WTC11 (cell line): ENCODE measurements at places on chromosomes 16 and 17. TPM values are rescaled to one million over a fixed set of nuclear protein-coding genes. Genes with fewer than 3 reads are reported as not detected.

The TBC1D28 gene
- total RNA-seq = 0.09 to 0.15 TPM in 2 of 3 replicates, not detected in the other

- DNase-seq = no peak
Observed at GRCh38 chr16:3745751-3746355, 28.5 kb upstream of the TRAP1 start.

The MEIOC gene
- total RNA-seq = 4.4 to 8.3 TPM (median 5.0 TPM) in 3 replicates

The GID4 gene
- total RNA-seq = 15.4 to 16.0 TPM (median 15.7 TPM) in 3 replicates

The CHAD gene
- total RNA-seq = 0.09 TPM in 2 of 3 replicates, not detected in the other

The SLC52A1 gene
- total RNA-seq = 0.78 to 1.1 TPM (median 0.99 TPM) in 3 replicates

The CHD9NB gene
- total RNA-seq = 2.9 to 3.5 TPM (median 3.0 TPM) in 3 replicates

DNA sequence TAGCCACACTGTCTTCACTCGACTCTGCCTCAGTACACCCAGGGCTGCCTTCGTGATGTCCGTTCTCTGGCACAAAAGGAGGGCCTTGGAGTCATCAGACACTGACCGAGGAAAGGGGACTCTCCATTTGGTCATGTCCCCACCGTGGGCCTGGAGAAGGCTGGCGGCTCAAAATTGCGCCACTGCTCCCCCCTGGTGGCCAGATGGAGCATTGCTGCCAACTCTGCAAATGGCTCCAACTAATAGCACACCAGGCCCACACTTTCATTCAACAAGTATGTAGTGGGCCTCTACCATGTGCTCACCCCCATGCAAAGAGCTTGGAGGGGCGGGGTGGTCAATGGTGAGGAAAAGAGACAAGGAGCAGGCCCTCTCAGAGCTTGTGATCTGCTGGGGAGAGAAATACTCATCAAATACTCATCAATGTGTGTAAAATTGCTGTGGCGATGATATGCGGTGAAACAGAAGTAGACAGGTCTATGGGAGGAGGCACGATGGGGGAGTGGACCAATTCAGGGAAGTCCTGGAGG lies 5.2 kb upstream of the GRIN2C start:
- DNase-seq = peak; percentile 87

GRCh38 chr17:34420254-34420766 lies 57.3 kb upstream of the CCL1 start:
- DNase-seq = peak; percentile 81

The EVPL gene
- 0.46 to 1.3 TPM (median 0.62 TPM) in 3 replicates for total RNA-seq

The DHRS7C gene
- total RNA-seq = not detected in 3 replicates

DNA sequence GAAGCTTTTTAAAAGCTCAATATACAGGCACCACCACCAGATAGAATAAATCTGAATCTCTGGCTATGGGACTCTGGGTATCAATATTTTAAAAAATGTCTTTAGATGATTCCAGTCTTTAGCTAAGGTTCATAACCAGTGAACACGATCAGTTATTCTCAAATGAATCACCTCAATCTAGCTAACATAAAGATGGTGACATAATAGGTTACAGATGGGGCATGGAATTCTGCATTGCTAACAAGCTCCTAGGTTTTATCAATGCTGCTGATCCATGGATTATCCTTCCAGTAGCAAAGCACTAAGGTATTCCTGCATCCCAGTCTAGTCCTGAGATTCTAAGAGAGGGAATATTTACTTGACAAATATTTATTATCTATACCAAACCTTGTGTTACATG lies 415.5 kb upstream of the CDH11 start:
- no peak for DNase-seq

DNA sequence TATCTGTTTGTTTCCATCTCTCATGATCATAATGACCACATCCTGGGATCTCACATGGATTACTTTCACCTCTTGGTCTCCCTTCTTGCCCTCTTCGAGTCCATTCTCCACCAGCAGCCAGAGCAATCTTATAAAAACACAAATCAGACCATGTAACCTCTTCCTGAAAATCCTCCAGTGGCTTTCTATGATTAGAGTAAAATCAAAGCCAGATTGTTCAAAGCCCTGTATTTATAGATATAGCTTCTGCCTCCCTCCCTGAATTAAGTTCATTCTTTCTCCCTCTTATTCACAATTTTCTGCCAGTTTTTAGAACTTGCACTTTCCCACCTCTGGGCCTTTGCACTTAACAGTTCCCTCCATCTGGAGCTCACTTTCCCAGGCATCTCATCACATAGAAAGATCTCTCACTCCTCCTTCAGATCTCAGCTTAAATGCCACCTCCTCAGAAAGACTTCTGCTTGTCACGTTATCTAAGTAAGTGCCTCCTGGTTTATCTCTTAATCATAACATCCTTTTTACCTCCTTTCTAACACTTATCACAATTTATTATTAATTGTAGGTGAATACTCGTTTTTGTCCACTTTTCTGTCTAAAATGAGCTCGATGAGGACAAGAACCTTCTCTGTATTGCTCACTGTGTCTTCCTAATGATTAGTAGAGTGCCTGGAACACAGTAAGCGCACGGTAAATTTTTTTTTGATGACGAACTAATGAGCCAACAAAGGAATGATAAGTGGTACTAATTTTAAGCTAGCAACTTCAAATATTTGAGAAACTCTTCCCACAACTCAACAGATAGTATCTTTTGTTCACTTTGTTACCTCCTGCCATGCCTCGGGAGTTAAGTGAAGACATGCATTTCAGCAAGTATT lies 80.5 kb downstream of the CYB561 start:
- DNase-seq = no peak

DNA sequence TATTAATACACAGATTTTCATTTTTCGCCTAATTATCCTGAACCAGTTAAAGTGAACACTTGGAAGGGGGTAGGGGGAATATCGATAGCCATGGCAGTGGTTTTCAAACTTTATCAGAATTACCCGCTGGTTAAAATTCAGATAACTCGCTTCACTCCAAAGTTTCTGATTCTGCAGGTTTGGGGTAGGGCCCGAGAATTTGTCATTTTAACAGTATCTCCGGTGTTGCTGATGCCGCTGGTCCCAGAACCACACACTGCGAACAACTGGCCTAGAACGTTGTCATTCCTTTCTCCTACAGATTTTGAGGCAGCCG lies 313 bp upstream of the NSRP1 start:
- no peak for DNase-seq

The AOC2 gene
- total RNA-seq = 9.8 to 11.0 TPM (median 10.1 TPM) in 3 replicates

- no peak for DNase-seq
Observed at GRCh38 chr17:55620023-55620422, 102.6 kb downstream of the TMEM100 start.

The TNK1 gene
- total RNA-seq = 9.3 to 11.8 TPM (median 10.7 TPM) in 3 replicates

The TAT gene
- 0.66 to 0.89 TPM (median 0.68 TPM) in 3 replicates for total RNA-seq

DNA sequence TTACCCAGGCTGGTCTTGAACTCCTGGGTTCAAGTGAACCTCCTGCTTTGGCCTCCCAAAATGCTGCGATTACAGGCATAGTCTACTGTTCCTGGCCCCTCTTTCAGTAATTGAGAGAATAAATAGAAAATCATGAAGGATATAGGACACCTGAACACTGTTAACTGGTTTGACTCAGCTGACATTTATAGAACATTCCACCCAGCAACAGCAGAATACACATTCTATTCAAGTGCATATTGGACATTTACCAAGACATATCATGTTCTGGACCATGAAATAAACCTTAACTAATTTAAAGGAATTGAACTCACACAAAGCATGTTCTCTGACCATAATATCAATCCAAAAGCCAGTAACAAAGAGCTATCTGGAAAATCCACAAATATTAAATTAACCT lies 19.8 kb upstream of the BAIAP2 start:
- no peak for DNase-seq

The KLHL10 gene
- total RNA-seq = 0.14 to 0.35 TPM (median 0.14 TPM) in 3 replicates

DNA sequence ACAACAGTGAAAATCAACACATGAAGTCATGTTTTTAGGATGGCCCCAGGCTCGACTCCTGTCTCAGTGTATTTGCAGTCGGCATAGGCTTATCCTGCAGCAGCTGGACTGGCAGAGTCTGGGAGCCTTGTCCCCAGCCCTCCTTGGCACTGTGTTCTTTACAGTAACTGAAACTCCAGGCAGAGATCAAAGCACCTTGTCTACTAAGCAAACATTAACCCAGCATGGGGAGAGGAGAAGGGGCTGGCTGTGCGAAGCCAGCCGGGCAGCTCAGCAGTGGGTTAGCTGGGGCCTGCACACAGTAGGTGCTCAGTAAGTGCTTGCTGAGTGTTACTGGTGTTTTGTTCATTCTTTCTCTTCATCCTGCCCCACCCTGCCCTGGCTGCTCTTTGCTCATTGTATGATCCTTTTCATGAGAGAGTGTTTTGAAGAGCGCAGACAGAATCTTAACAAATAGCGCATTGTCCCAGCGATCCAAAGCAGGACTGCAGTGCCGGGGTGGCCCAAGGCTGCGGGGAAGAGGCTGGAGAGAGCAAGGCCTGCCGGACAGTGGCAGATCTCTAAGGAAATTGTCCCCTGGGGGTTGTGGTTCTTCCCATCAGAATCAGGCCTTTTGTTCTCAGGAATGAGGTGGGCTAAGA lies 23.5 kb upstream of the ITGB4 start:
- DNase-seq = no peak

- no peak for DNase-seq
Observed at GRCh38 chr17:55722742-55723487, at the start of gene TMEM100. TMEM100 (minus strand) TSS chr17:55722864; CDS start chr17:55721070, 1,794 bp downstream.

The NR1D1 gene
- total RNA-seq = 5.6 to 7.6 TPM (median 6.2 TPM) in 3 replicates

DNA sequence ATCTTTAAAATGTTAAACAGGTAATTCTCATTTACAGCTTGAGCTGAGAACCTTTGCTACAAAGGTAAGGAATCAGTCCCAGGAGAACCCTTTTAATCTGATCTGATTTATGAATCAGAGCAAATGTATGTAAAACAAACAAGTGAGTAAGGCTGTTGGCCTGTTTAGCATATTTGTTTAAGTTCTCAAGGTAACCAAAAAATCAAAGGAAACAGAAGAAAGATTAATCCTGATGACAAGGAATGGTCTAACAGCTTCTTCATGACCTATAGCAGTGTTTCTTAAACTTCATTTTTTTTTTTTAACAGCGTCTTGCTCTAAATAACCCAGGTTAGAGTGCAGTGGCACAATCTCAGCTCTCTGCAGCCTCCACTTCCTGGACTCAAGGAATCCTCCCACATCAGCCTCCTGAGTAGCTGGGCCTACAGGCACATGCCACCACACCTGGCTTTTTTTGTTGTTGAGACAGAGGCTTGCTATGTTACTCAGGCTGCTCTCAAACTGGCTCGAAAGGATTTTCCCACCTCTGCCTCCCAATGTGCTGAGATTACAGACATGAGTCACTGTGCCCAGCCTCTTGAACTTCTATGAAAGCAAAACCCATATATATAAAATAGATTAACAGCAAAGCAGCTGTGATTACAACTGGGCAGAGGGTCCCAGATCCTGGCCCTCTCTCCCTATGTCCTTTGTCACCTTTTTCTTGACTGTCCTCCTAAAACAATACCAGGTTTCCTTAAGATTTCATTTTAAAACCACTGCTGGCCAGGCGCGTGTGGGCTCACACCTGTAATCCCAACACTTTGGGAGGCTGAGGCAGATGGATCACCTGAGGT lies 5.1 kb upstream of the JPT1 start:
- DNase-seq = no peak

DNA sequence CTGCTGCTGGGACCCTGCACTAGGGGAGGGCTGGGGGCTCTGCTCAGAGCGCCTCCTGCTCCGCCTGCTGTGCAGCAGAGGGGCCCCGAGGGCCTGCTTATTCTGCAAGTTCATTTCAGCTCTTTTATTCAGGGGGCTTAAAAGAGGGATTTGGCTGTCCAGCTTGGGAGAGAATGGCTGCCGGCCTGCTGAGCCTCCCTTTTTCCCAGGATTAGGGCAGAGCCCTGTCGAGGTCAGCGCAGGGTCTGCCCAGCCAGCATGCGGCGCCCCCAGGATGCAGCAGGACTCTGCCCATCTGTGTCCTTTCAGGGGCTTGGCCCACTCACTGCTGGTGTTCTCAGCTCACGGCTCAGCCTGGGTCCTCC lies 1.1 kb downstream of the SMIM5 start:
- DNase-seq = no peak

DNA sequence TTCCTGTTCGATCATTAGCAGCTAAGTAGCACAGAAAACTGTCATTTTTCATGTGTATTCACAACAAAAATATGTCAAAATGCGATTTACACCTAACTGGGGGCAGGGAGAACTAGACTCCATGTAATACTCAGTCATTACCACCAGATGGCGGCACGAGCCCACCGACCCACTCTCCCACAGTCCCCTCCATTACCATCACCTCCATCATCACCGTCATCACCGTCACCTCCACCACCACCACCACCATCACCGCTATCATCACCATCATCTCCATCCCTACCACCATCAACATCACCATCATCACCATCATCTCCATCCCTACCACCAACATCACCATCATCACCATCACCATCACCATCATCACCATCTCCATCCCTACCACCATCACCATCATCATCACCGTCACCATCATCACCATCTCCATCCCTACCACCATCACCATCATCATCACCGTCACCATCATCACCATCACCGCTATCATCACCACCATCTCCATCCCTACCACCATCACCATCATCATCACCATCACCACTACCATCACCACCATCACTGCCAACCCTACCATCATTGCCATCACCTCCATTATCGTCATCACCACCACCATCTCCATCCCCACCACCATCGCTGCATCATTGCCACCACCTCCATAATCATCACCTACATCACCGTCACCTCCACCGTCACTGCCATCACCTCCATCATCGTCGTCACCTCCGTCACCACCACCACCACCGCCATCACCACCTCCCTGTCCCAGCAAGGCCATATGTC lies 14.4 kb downstream of the NDUFAF8 start:
- peak; percentile 57 for DNase-seq

The TEX19 gene
- 0.89 to 1.4 TPM (median 1.4 TPM) in 3 replicates for total RNA-seq

DNA sequence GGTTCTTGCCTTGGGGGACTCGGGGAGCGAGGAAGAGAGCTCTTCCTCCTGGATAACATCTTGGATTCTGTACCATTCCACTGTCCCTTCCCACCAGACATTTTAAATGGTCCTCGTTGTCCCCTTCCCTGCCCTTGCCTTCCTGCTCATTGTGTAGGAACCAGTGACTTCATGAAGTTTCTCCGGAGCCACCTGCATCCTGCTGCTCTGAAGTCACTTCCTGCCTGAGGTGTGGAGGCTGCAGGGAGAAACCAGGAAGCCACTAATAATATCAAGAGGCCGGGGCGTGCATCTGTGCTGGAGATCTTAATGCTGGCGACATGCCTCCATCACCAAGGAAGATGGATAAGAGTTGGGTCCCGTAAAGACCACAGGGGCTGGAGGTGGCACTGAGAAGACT lies 6.2 kb upstream of the SLC16A13 start:
- no peak for DNase-seq

The TBX6 gene
- total RNA-seq = 5.1 to 7.6 TPM (median 6.6 TPM) in 3 replicates

- DNase-seq = no peak
Observed at GRCh38 chr16:11395949-11396240, 50.6 kb downstream of the RMI2 start.

DNA sequence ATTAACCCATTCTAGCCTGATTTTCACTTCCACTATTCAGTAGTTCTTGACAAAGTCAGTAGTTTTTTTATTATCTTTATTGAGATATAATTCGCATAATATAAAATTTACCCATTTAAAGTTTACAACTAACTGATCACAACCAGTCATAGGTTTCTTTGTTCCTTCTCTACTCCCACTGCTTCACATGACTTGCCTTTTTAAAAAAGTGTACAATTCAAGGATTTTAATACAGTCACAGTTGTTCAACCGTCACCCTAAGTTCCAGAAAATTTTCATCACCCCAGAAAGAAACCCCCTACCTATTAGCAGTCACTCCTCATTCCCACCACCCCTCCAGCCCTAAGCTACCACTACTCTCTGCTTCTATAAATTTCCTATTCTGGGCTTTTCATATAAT lies 162.5 kb downstream of the TRIM37 start:
- no peak for DNase-seq
